ENCODE measurements at places on chromosomes 3 and 15.

GRCh38 chr3:125587039-125587648 is 8.2 kb downstream of the OSBPL11 start:
- DNase-seq, result no peak

DNA sequence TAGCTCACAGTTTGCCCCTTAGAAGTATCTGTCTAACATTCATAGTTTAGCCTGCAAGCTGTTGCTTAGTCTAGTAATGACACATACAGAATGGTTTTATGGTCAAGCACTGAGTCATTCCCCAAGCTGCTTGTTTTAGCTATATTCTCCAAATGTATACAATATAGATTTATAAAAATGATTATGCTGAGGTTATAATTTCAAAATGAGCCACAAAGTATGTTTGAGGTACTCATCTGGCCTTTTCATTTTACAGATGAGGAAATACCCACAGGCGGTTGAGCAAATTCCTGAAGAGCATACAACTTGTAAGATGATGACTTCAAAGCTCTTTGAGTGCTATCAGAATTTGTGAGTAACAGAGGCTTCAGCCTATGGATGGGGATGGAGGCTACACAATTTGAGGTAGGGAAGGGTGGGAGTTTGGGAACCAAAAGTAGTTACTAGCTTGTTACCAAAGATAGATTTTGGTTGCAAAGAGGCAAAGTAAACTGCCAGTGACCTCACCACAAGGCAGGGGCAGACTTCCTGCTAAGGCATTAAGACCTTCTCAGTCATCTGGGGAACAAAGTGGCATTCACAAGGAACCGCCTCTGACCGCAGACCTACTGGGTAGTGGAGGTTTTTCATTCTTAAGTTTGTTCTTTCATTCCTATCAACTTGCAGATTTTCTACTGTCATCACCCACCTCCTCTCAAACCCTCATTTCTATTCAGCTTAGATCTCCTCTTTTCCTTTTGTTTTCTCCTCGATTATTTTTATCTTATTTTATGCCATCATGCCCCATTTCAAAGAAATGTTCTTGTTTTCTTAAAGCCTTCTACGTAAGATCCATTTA is 257.2 kb upstream of the NECTIN3 start:
- no peak for DNase-seq

GRCh38 chr3:47473391-47473790 is 2.4 kb downstream of the SCAP start:
- no peak for DNase-seq

DNA sequence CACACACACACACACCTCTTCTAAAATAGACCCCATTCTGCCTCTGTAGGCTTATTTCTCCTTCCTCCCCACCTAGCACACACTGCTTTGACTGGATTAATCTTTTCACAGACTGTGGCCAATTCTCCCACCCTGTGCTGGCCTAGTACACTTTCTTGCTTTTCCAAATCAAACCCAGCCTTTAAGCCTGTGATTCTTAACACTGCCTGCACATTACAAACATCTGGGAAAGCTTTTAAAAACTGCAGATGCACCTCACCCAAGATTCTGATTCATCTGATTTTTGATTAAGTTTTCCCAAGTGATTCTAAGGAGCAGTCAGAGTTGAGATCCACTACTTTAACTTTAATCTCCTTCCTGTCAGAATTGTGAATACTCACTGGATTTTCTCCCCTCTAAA is 12.8 kb downstream of the CSNK1G1 start:
- no peak for DNase-seq

GRCh38 chr15:78167227-78167888 is 18.2 kb downstream of the IDH3A start:
- no peak for DNase-seq

DNA sequence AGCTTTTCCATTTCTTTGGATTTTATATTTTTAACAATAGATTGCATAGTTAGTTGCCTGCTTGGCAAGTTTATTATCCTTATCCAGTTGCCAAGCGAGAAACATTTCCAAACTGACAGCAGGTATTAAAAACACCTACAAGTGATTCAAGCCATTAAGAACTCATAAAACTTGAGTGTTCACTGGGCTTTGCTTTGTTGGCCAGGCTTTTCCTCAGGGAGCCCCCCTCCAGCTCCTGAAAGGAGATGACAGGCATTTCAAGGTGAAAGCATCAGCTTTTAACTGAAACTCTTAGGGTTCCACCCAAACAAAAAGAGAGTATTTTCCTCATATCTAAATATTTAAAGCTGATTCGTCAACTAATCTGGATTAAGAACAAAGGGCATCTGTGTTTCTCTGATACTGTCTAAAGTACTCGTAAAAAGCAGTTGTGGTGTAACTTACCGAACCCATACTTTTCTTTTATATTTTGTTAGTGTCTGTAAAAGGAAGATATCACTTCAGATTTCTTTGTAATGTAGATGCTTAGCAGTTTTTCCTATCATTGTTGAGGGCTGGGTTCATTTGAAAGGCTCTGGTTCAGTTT is 363.4 kb downstream of the OTOL1 start:
- no peak for DNase-seq

- DNase-seq, result no peak
Observed at GRCh38 chr15:74318376-74319137, 48.9 kb downstream of the CYP11A1 start.

GRCh38 chr15:69809421-69809820 is 288.3 kb downstream of the TLE3 start:
- no peak for DNase-seq

DNA sequence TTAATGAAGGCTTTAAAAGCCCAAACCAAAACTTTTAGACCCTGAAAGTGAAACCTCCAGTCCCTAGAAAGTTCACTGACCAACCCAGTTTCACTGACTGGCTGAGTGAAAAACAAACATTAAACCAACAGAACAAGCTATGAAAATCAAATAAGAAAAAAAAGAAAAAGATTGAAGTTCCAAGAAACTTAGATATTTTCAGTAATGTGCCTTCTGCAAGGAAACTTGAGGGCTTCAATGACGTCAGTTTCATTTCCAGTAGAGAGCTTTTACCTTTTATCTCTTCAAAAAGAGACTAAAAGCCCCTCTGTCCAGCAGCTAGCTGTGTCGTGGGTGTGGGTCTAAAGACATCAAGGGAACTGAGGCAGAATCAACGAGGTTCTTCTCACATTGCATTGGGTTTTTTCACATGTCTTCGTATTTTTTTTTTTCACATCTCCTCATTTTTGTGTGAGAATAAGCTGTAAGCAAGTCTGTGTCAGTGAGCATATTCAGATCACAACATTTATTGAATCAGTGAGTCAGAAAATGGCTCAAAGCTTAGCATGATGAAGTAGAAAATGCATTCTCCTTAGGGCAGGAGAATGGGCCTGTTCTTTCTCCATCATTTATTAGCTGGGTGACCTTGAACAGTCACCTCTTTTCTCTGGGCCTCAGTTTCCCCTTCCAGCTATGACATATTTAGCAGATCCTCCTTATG is 54.8 kb upstream of the BCL6 start:
- no peak for DNase-seq

DNA sequence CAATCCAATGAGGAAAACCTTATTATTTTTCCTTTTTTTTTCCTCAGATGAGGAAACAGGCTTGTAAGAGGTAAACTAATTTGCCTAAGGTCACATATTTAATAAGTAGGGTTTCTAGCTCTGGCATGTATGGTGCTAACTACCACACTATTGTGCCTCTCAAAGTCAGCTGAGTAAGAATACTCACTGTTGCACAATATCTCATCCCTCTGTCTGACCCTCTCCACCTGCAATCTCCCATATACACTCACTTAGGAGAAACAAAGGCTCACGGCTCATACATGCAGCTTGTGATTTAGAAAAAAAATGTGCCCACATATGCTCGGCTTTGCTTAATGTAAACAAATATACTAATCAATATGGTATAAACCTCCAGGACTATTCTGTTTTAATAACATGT is 10.4 kb upstream of the ARIH1 start:
- DNase-seq, result no peak

- DNase-seq, result no peak
Observed at GRCh38 chr15:98876451-98877369, 130.9 kb downstream of the PGPEP1L start.

DNA sequence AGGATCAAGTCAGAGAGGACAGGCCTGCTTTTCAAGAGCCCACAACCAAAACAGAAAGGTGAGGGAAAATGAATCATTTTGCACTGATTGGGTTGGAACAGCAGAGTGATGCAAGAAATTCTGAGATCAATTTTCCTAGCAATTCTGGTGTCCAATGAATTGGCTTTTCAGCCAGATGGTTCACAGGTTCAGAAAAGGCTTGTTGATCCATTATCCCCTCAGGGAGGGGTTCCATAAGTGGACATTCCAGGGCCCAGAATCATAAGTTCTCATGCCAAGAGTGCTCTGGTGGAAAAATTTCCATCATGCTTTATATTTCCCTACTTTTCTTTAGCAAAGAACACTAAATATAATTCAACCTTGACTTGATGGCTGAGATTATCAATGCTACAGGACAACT is 16.2 kb downstream of the RBP2 start:
- DNase-seq, result no peak

GRCh38 chr15:29143909-29144635 is 125.5 kb downstream of the NSMCE3 start:
- no peak for DNase-seq

DNA sequence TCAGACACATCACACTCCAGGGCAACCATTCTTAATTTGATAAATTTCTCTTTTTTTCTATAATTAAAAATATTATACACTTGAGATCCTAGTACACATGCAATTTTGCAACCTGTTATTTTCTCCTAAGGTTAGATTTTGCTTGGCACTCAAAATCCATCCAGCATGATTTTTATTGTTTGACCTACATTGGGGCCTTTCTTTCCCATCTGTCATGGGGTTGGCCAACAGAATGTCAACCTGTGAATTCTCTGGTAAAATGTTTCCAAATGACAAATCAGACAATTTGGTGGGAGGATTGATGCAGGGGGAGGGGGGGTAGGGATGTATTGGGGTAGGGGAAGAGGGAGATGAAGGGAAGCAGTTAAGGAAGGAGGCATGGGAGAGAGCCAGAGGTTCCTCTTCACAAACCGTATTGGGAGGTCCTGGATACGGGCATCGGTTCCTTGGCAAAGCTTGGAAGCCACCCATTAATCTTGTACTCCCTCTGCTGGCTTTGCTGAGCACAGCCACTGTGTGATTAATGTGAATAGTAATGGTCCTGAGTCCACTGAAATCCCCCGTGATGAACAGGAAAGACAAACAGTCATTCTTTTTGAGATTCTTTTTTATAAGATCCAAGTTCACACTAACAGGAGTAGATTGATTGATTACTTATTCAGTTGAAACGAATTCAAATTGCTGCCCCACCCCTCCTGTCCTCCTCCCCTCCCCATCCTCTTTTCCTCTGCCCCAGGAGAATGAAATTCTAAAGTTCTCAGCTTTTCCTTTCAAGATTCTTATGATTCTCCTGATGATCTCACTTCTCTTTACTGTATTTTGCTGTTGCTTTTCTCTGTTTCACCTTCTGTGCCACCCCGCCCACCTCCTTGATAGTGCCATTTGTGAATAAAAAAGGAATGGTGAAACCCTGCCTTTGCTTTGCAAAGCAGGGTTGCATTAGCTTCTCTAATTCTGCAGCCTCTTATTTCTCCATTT is 82.2 kb upstream of the SLC25A26 start:
- peak; percentile 68 for DNase-seq

GRCh38 chr15:36414670-36415069 is 164.8 kb upstream of the CDIN1 start:
- no peak for DNase-seq

DNA sequence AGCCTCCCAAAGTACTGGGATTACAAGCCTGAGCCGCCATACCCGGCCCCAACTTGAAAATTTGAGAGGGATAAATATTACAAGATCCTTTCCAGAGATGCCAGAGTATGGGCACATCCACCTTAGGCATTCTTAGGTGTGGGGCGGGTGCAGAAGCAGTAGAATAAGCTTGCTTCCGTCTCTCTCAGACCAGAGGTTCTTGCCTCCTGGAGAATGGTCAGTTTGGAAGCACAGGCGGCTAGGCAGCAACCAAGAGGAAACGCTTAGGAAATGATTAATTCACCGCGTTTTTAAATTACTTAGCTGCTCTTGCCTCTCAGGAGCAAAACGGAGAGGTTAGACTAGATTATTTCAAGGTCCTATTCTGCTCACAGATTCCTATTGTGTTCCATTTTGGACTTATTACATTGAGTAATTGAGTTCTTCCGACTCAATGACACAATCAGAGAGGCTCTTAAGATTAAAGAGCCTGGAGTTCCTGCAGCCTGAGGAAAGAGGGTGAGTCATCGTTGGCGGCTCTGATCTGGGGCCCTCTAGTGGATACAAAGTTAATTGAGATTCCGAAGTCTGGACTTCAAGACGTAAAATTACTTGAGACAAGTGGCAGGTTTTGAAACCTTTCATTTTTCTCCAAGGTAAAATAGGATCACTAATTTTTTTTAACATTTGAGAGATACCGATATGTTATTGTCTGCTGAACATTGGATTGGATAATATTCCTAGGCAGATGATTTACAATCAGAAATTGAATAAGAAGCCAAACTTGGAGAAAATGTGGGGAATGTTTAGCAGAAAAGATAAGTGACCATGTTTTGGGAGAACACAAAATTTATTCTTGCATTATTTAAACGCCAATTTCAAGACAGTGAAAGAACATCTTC is 5.8 kb upstream of the TOPAZ1 start:
- DNase-seq, result peak; percentile 47

DNA sequence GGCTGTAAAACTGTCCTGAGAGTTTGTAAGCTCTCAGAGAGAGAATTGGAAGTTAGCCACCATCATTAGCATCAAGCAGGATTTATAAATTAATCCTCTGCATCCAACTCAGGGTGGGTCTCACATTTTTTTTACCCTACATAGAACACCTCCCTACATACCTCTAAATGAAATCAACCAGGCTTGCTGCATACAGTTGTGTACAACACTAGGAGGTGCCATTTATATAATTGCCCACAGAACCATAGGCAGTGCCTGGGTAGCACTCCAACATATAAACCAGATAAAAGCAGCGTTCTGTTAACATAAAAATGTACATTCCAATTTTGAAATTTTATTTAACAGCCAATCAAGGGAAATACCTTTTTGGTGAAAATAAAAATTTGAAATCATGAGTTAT is 48.2 kb upstream of the SELENOK start:
- no peak for DNase-seq

GRCh38 chr3:144033863-144034262 is 62.2 kb downstream of the DIPK2A start:
- DNase-seq, result no peak

DNA sequence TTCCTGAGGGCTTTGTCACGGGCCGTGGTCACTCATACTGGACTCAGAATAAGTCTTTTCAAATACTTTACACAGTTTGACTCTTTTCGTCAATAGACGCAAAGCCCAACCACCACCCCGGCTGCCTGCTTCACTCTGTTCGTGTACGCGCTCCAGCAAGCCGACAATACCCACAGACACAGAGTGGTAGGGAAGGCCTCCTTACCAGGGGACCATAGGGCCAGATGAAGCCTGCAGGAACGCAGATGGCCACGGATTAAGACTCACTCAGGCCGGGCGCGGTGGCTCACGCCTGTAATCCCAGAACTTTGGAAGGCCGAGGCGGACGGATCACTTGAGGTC is 29.7 kb downstream of the EFCAB12 start:
- DNase-seq, result no peak

GRCh38 chr3:187066228-187066995 is 72.9 kb downstream of the RPL39L start:
- DNase-seq, result peak; percentile 68
